Substantia nigra (tissue), 51 donors: ENCODE measurements at places on chromosomes 3 and 15.

DNA sequence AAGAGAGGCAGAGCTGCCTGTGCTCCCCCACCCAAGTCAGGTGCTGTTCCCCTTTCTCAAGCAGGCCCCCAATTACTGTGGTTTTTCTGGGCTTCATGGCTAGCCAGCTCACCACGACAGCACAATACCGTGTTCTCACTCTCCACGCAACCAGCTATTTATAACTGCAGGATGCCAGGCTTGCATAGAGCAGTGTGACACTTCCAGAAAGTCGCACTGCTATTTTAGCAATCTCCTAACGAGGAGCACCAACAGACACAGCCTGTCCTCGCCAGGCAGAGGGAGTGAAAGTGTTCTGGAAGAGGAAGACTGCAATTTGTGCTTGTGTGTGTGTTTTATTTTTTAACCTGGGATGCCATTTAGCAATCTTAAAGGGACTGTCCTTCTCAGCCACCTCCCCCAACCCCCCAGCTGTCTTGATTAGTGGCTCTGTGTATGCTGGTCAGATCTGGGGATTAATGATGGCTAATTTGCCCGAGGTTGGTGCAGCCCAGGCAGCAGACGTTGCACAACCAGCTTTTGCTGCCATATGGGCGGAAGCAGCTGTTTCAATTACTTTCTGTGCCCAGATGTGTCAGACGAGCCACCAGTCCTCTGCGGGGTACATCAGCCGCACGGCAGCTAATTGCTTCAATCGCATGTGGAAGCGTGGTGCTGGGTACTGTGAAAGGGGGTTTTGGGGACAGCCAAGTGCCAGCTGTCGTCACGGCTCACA is 268.0 kb upstream of the ARRDC4 start:
- DNase-seq = no peak

DNA sequence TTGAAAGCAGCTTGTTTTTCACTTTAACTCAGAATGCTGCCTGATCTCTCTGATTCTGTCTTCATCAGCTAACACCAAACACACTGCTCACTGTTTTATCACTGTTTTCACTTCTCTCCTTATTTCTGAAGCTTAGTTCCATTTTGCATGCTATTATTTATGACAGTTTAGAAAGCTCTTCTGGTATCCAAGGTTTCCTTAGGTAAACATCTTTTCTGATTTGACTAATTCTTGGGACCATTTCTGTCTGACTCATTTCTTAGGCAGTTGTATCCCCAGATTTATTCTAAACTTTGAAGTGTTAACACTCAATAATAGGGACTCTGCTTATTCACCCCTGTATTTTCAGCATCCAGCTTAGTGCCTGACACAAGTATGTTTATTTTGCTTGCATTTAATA is 167.7 kb downstream of the BCHE start:
- no peak for DNase-seq

- no peak for DNase-seq
Observed at GRCh38 chr3:39937874-39938273, 128.5 kb downstream of the MYRIP start.

GRCh38 chr15:80679804-80680175 is 15.3 kb upstream of the ABHD17C start:
- no peak for DNase-seq

DNA sequence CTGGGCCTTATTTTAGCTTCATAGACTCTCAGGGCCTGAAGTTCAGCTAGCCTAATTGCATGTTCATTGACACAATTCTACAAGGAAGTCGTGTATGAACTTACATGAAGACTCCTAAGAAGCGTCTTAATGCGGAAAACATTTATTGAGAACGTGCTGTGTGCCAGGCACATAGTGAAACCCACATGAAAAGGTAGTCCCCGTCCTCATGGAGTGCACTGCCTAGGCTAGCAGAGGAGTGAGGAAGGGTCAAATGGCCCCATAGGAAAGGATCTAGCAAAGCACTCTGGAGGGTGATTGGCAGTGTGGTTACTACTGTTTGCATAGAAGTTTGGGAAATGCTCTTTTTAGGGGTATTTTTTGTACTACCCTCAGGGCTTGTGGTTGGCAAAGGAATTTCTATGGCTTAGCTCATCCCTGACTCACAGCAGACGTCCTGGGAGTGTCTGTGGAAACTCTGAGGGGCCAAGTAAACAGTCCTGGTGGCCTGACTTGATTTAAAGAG is 854 bp upstream of the NPTN start:
- DNase-seq = no peak
